ENCODE measurements at places on chromosomes 3 and 15.

GRCh38 chr3:103796068-103796467 lies 1361.3 kb downstream of the ZPLD1 start:
- no peak for DNase-seq

- DNase-seq = no peak
These were observed 66.6 kb downstream of the LEO1 start for GRCh38 chr15:51904931-51905330.

- DNase-seq = no peak
These were observed 179.7 kb upstream of the ROBO1 start for GRCh38 chr3:79947469-79947868.

DNA sequence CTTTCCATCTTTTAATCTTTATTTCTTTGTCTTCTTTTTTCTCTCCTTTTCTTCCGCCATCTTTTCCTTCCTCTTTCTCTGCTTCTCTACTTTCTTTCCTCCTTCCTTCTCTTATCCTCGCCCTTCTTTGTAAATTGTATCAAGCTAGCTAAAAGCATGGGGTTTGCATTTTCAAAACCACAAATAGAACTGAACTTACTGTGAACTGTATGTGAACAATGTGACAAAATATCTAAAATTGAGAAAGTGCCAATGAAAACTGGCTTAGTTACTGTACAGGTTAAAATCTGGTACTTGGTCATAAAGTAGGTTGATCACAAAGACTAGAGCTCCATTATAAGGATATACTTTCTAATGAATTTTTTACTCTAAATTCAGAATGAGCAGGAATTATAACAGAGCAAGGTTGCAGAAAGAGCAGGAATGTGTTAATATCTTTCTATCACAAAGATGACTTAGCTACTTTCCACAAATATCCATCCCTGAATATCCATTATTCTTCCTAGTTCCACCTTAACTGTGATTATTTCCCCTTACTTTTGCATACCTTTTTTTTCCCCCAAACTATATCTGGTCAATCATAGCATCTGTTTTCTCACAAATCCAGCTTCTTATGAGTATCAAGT lies 122.4 kb downstream of the LSAMP start:
- DNase-seq = no peak

- no peak for DNase-seq
These were observed 543 bp downstream of the ARPIN start for GRCh38 chr15:89912145-89912673.

GRCh38 chr3:169475978-169476698 lies 187.4 kb downstream of the MECOM start:
- DNase-seq = no peak

- DNase-seq = no peak
These were observed 170.7 kb downstream of the NAALADL2 start for GRCh38 chr3:175029828-175030227.

- no peak for DNase-seq
These were observed 39.0 kb upstream of the CBLB start for GRCh38 chr3:105907777-105908176.

GRCh38 chr3:188754267-188754666 lies 417.5 kb upstream of the TPRG1 start:
- no peak for DNase-seq

DNA sequence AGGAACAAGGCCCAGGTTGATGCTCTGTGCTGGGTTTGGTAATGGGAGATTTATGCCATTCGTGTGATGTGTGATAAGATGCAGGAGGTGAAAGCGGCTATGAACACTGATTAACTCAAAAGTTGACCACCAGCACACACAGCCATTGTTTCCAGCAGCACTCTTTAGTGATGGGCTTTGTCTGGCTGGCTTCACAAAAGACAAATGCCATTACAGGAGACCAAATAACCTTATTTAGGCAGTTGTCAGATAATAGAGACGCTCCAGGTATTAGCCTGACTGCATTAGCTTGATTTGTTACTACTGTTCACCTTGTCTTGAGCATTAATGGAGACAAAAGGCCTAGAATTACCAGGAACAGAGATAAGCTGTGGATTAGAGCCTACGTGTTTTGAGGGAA lies 5.1 kb downstream of the HESX1 start:
- no peak for DNase-seq

- no peak for DNase-seq
These were observed 2.0 kb upstream of the FSIP1 start for GRCh38 chr15:39784638-39785037.

DNA sequence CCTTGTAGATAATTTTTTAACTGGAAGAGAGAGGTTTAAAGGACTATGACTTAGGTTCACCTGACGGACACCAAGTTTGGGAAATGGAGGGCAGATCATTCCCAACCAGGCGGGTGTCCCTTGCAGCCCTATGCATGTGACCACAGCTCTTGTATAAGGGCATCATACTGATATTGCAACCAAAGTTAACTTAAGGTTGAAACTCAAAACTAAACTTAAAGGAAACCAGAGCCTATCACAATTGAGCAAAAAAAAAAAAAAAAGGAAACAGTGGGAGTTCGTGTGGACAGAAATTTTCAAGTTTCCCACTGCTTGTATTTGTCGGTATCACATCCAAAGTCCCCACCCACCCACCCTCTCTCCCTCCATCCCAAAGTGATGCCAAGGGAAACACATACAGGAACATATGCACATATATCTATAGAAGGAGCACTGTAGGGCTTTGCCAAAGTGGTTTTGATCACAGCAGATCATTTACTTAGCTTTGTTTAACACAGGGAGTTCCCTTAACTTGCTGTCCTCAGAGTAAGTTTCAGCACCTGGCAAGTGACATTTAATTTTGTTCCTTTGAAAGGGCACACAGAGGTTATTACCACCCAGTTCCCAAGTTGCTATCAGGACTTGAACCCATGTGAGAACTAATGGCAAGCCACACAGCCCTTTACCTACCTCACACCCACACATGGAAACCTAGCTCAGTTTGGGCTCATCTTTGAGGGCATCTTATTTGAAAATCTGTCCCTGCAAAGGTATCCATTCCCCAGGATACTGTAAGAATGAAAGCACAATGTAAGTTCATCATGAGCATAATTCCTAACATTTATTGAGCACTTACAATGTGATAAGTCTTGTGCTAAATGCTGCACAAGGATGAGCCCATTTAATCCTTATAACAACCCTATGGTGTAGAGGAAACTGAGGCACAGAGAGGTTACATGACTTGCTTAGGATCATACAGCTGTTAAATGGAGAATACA lies 204.5 kb upstream of the CMC1 start:
- no peak for DNase-seq

DNA sequence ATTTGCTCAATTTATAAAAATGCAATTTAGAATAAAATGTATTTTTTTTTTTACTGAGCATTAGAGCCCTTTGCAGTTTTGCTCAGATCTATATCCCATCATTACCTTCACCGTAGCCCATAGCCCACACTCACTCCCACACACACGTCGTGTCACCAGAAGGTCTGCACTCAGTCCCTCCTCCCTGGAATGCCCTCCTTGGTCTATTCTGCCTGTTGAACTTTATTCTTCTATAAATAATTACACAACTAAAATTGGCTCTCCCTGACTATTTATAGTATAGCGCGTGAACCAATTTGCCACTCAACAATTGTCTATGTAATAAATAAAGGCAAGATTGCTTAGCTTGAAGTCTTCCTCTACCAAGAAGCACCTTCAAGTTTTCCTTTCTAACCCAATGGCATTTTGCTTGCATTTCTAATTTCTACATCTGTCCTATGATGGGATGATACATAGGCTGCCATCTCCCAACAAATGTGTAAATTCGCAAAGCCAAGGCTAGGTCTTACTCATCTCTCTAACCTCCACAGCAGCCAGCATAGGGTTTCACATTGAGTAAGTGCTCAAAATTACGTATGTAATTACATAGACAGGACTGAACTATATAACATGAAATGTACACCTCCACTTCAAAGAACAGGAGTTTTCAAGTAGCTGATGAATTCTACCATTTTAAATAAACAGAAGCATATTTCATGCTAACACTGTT lies 172.0 kb upstream of the HES1 start:
- DNase-seq = no peak

DNA sequence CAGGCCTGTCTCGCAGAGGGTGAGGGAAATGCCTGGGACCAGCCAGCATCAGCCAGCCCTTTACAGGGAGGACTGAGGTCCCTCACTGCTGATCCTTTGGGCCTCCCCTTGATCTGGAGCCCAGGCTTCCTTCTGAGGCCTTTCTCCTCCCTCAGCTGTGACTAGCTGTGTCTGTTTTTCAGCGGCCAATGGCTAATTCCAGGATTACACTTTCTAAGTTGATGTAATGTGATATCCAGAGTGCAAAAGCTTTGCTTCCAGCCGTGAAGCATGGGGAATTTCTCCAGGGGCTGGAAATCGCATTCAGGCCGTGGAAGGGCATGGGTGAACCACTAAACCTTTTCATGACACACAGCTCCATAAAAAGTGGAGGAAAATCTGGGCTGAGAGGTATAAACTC lies 157.6 kb downstream of the SHQ1 start:
- no peak for DNase-seq

GRCh38 chr3:78738833-78739232 lies 1029.0 kb downstream of the ROBO1 start:
- DNase-seq = no peak

GRCh38 chr3:115913069-115913686 lies 289.9 kb downstream of the GAP43 start:
- no peak for DNase-seq

- DNase-seq = no peak
These were observed 425.3 kb upstream of the CBLB start for GRCh38 chr3:106294121-106294520.

DNA sequence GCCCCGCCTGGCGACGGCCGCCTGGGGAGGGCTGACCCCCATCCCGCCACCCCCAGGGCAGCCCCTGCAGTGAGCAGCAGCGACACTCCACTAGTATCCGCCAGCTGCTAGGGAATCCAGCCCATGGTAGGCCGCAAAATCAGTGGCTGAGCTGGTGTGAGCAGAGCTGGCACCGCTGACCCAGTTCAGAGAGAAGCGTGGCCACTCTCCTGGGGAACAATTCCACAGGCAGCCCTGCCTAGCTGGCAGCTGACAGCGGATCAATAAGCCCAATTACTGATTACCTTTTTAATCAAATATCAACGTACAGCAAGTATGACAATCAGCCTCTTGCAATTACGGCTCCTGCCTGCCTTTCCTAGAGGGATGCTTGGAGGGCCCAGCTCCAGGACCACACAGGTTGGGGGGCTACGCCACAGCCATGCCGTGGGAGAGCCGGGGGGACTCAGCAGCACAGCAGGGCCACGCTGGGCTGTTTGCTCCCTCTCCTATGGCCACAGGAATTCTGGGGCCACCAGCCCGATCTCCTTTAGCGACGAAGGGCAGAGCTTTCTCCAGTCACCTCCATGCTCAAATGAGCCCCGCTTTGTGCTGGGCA lies 13.9 kb downstream of the DNAJB8 start:
- DNase-seq = no peak

DNA sequence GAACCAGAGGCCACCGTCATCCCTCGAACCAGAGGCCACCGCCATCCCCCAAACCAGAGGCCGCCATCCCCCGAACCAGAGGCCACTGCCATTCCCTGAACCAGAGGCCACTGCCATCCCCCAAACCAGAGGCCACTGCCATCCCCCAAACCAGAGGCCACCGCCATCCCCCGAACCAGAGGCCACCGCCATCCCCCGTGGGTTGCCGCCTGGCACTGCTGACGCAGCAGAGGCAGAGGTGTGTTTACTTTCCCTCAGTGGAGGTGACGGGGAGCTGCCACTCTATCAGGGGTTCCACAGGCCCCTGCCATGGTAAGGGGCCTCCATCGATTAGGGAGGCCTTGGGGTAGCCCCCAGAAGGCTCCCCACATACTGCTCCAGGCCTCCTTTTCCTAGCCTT lies 1.5 kb downstream of the IQSEC1 start:
- DNase-seq = no peak

GRCh38 chr3:32880225-32880624 lies 62.4 kb downstream of the TRIM71 start:
- no peak for DNase-seq

- DNase-seq = no peak
These were observed 19.3 kb downstream of the TNFAIP8L3 start for GRCh38 chr15:51075364-51075763.

- no peak for DNase-seq
These were observed 51.1 kb downstream of the CGNL1 start for GRCh38 chr15:57427367-57427821.

DNA sequence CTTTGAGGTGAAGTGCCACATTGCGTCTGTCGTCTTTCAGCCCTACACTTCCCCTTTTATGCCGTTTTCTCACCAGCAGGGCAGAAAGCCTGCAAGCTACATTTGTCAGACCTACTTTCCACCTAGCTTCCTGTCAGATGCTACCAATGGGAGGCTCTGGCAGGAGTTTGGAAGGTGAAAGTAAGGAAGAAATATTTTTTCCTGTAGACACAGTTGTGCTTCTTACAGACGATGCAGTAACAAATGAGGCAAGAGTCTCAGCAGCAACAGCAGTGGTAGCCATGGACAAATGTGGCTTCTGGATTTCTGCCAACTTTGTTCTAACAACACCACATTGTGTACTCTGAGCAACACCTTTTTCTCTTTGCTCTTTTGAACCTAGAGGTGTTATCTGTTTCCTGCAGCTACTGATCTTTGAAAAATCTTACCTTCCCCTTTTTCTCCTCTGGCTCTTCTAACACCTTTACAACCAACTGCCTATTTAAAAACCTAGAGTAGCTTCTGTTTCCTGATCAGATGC lies 70.6 kb upstream of the STT3B start:
- peak; percentile 41 for DNase-seq

GRCh38 chr15:66923438-66923881 lies 141.9 kb upstream of the SMAD3 start:
- DNase-seq = peak; percentile 19

DNA sequence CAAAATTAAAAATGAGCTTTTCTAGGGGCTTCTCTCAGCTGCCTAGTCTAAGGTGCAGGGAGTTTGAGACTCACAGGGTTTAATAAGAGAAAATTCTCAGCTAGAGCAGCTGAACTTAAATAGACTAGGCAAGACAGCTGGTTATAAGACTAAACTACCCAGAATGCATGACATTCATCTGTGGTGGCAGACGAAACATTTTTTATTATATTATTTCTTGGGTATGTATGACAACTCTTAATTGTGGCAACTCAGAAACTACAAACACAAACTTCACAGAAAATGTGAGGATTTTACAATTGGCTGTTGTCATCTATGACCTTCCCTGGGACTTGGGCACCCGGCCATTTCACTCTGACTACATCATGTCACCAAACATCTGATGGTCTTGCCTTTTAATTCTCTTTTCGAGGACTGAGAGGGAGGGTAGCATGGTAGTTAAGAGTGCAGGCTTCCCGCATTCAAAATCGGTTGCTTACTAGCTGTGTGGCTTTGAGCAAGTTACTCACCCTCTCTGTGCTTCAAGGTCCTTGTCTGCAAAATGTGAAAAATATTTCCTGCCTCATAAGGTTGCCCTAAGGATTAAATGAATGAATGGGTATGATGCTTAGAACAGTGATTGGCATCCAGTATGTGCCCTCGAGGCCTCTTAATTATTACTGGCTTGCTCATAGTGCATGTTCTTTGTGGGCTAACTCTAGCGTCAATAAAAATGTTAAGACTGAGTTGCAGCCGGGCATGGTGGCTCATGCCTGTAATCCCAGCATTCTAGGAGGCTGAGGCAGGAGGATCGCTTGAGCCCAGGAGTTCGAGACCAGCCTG lies 984 bp downstream of the CCR5 start:
- no peak for DNase-seq

Measured in CD4-positive, alpha-beta T cell (primary cell).